Glutamatergic neuron (in vitro differentiated cells): ENCODE measurements at places on chromosomes 13 and 19. TPM values are rescaled to one million over a fixed set of nuclear protein-coding genes. Genes with fewer than 3 reads are reported as not detected.

DNA sequence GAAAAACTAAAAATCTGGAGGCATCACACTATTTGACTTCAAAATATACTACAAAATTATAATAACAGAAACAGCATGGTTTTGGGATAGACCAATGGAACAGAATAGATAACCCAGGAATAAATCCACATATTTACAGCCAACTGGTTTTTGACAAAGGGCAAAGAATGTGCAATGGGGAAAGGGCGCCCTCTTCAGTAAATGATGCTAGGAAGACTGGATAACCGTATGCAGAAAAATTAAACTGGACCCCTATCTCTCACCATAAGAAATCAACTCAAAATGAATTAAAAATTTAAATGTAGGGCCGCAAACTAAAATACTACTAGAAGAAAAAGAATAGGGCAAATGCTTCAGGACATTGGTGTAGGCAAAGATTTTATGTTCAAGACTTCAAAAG, 440.5 kb upstream of the SGCG start:
- no peak for DNase-seq

DNA sequence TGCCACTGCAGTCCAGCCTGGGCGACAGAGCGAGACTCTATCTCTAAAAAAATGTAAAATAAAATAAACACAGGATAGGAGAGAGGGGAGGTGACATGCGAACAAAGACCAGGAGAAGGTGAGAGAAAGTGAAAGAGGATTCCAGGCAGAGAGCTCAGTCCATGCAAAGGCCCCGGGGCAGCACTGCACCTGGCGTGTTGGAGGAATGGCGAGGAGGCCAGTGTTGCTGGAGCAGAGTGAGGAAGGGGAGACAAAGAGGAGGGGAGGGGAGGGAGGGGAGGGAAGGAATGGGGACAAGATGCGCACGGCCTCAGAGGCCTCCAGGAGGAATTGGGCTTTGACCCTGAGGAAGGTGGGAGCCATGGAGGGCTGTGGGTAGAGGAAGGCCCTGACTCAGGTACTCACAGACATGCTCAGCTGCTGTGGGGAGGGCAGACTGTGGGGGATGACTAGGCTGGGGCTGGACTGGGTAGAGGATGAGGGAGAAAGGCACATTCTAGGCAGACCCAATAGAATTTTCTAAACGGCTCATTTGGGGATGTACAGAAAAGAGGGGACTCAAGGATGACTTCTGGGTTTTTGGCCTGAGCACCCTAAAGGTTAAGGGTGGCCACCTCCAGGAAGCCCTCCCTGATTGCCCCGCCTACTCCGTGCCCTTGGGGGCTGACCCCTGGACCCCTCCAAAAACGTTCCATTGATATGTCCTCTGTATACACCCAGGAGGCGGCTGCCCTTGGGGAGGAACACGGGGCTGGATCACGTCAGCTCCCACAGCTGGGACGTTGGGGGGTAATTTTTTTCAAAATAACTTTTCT, 43.9 kb downstream of the PTPRS start:
- no peak for DNase-seq

GRCh38 chr13:100506600-100507422, 81.8 kb downstream of the GGACT start:
- no peak for DNase-seq

DNA sequence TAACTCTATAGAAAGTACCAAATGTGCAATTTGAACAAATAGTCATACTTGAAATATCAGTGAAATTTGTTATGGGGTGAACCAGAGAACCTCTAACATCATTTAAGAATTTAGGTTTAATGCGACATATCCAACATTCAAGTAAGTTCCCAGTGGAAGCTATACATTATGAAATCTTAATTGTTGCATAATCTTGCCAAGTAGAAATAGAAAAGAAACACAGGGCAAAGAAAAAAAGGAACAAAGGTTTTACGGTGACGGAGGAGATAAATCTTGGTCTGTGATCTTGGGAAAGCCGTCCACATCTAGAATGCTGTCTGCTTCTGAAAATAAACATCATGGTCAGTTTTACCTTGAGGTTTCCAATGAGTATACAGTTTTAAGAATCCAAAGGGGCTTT, 445.7 kb downstream of the RFC3 start:
- no peak for DNase-seq

DNA sequence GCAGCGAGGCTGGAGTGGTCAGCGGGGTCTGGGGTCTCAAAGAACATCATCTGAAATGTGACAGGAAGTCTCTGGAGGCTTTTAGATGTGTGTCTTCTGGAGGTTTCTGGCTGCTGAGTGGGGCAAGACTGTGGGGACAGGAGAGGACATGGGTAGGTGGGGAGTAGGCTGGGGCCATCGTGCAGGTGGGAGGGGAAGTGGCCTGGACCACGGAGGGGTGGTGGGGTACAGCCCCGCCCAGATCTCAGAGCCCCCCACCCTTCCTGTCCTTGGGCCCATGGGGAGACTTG, 6.2 kb downstream of the AP1M1 start:
- DNase-seq: no peak

DNA sequence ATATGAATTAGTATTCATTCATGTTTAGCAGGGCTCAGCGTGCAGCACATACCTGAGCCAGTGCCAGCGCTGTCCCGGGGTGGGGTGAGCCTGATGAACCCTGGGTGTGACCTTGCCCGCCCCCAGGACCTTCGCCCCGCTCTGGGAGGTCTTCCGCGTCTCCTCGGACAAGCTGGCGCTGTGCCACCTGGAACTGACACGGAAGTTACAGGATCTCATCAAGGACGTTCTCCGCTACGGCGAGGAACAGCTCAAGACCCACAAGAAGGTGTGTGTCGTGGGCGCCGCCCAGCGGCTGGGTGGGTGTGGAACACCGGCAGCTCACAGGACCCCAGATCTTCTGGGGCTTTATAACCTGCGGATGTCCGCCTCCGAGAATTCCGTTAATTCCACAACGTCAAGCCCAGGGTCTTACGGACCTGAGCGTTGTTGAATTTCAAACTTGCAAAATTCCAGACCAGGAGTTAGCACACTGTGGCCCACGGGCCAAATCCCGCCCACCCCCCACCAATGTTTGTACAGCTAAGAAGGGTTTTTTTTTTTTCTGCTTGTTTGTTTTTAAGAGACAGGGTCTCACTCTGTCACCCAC, 15.4 kb downstream of the FCHO1 start:
- peak; percentile 91 for DNase-seq

DNA sequence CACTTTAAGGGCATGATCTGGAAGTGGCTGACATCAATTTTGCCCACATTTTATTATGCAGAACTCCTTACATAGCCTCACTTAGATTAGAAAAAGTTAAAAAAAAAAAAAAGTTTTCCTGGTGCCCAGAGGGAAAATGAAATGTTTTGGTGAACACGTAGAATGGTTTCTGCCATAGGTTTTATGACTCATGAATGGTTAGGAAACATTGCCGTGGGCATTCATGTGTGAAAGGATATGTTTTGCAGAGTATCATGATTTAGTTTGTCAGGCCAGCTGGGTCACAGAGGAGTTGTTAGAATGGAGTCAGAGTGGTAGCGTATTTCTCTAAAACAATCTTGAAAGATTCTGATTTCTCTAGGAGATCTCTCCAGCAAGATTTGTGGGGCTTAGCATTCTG, 133.8 kb downstream of the MRPL57 start:
- no peak for DNase-seq

DNA sequence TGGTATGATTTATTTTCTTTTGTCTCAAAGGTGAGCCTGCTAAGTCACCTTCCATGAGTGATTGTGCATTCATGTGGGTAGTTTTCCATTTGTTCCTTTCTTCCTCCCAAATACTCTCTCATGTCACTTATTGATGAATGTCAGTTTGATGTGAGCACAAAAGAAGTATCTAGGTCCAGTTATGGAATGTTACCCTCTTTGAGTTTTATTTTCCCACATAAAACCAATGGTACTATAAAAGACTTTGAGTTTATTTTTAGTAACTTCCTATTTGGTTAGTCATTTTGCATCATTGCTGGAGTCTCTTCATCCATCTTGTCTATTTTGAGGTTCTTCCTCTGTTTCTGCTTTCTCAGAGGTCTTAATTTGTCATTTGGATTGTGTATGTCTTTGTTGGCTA, 321.3 kb downstream of the GPC6 start:
- DNase-seq: no peak

GRCh38 chr19:11089254-11090013, at the start of gene LDLR:
Gene LDLR, plus strand, starts transcription at chr19:11089463. Its CDS starts 86 bp downstream, at chr19:11089549.
- peak; percentile 85 for DNase-seq

GRCh38 chr13:60976367-60976766, 439.3 kb downstream of the PCDH20 start:
- DNase-seq: no peak

DNA sequence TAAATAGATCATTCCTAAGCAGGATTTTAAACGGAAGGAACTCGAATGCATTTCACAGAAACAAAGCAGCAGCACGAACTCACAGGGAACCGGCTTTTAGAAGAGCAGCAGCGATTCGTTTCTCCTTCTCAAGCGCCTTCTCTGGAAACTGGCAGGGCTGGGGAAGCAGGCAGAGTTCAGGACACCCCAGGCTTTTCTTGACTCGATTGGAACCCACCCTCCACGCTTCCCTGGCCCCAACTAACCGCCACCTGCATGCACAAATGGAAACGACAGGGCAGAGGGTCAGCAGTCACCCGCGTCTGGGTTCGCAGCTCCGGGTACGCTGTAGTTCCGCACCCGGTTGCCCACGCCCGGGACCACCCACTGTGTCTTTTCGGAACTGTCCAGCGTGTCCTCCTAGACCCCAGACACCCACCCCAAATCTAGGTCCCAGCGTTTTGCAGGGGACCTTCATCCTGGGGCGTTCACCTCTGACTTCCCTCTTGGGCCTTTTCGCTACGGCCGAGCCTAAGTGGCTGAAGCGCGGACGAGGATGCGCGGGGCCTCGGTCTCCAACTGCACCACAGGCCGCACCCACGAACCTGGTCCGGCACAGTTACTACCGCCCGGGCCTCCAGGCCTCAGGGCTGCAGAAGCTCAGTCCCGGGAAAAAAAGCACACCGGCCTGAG, 500 bp downstream of the ZFP30 start:
- peak; percentile 70 for DNase-seq

GRCh38 chr19:45667620-45668341, at the start of gene GIPR:
Gene GIPR, plus strand, starts transcription at chr19:45668221. Its CDS starts 1,300 bp downstream, at chr19:45669521.
- DNase-seq: peak; percentile 85

GRCh38 chr19:4362831-4363545, 19.6 kb downstream of the MPND start:
- DNase-seq: no peak

DNA sequence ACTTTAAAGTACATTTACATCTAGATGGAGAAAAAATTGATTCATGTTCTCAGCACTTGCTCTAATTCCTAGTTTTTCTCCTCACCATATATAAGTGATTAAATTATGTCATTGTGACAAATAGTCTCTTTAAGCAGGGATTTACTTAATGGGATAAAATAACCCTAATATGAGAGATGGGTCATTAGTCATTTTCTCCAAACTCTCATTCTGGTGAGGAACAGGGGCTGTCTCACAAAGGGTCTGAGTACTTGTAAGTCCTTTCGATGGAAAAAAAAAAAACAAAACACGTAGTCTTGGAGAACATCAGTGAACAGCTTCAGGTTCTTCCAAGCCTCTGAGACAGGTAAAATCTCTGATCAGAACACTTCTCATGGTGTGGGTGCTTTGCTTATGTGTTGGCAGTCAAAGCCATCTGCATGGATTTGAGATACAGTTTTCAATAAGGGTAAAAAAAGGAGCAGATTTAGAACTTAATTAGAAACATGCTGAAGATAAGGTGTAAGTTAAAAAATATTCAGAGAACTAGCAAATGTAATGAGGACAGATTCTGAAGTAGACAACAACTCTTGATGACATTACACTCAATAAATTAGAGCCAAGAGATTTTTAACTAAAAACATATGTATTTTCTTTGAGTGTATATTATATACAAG, 1668.9 kb upstream of the MIR17HG start:
- no peak for DNase-seq

GRCh38 chr13:48222358-48223301, 10.4 kb upstream of the ITM2B start:
- no peak for DNase-seq

GRCh38 chr13:36717017-36717416, 43.2 kb downstream of the SERTM1 start:
- no peak for DNase-seq

DNA sequence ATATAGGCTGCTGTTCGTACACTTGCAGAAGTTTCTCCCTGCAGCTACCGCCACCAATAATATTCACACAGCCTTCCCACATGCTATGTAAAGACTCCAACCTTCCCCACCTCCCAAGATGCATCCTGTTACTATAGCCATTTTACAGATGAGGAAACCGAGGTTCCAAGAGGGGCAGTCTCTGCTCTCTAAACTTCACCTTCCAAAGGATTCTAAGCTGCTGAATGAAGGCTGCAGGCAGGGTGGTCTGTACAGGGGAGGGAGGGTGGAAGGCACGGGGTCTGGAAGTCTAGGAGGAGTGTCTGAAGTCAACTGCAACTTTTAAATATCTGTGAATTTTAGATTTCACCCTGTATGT, 1.9 kb upstream of the NFIC start:
- DNase-seq: no peak

DNA sequence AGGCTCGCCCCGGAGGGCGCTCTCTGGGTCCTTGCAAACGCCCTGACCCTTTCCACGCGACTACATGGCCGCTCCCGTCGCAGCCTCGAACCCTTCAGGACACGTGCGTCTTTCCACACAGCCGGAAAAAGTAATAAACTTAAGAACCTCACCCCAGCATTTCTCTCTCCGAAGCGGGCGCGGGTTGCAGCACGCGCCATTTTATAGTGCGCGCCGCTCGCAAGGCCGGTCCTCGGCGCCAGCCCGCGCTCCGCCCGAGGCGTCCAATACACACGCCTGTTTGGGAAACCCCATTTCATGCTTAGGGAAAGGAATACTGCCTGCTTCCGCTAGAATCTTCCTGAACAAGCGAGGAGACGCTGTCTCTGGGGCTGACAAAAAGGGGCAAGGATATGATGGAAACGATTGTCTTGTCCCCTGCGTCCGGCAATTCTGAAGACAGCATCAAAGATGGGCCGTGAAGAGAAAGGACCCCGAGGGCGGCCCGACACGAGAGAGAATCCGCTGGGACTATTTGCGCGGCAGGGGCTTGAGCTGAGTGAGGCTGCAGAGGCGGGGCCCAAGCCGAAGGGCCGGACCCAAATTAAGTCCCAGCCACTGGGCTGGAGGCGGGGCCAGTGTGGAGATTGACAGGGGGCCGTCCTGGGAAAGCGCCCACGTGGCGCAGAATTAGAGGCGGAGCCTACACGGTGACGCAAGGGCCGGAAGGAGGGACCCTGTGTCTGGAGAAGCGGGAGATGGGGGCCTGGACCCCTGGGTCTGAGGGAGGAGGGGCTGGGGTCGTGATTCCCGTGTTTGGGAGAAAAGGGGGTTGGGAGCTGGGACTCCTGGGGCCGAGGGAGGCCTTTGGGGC, 14.4 kb downstream of the ACP4 start:
- DNase-seq: peak; percentile 99

- DNase-seq: no peak
Measured at GRCh38 chr19:13823256-13823655, 28.0 kb downstream of the ZSWIM4 start.

- no peak for DNase-seq
Measured at GRCh38 chr13:113902986-113903775, 39.3 kb upstream of the GAS6 start.

Gene UBAC2
- 33.3 TPM for total RNA-seq

Gene KIR3DL1
- not detected for total RNA-seq

Gene OR10H1
- total RNA-seq: not detected

Gene CFD
- not detected for total RNA-seq

Gene COQ8B
- 49.9 TPM for total RNA-seq

Gene PCID2
- total RNA-seq: 48.4 TPM

Gene NLRP9
- total RNA-seq: not detected

Gene AMER2
- total RNA-seq: 1.5 TPM

Gene GNA15
- total RNA-seq: not detected

Gene TYROBP
- total RNA-seq: not detected

Gene ZNF880
- 24.5 TPM for total RNA-seq

Gene ZNF546
- 3.2 TPM for total RNA-seq

Gene ZNF726
- 11.5 TPM for total RNA-seq

Gene MUC16
- total RNA-seq: not detected

Gene CATSPERD
- not detected for total RNA-seq
